Ascending aorta (tissue), 2 donors: ENCODE measurements at places on chromosomes 3 and 15. TPM values are rescaled to one million over a fixed set of nuclear protein-coding genes. Genes with fewer than 3 reads are reported as not detected.

GRCh38 chr15:56871185-56871584, 47.3 kb upstream of the TCF12 start:
- no peak overlapping the region for H3K4me3 ChIP-seq
- no peaks in the 10 kb centered on the region for H3K36me3 ChIP-seq
- no peaks in the 10 kb centered on the region for H3K27me3 ChIP-seq
- peaks cover 7% of the 10 kb centered on the region for H3K4me1 ChIP-seq
- no peak for DNase-seq
- no peak overlapping the region for H3K27ac ChIP-seq

- no peaks in the 10 kb centered on the region for H3K36me3 ChIP-seq
- H3K4me3 ChIP-seq: no peak overlapping the region
- no peaks in the 10 kb centered on the region for H3K27me3 ChIP-seq
- DNase-seq: no peak
- H3K27ac ChIP-seq: no peak overlapping the region
Observed at GRCh38 chr3:155308831-155309230, 15.3 kb upstream of the STRIT1 start.

GRCh38 chr3:36477655-36478054, 97.4 kb downstream of the STAC start:
- peaks cover 3% of the 10 kb centered on the region for H3K4me1 ChIP-seq
- no peak overlapping the region for H3K4me3 ChIP-seq
- H3K27ac ChIP-seq: no peak overlapping the region
- H3K36me3 ChIP-seq: no peaks in the 10 kb centered on the region
- DNase-seq: no peak
- no peaks in the 10 kb centered on the region for H3K27me3 ChIP-seq

The RBPMS2 gene
- not detected for total RNA-seq

GRCh38 chr15:31556494-31557150, 230.0 kb downstream of the KLF13 start:
- no peaks in the 10 kb centered on the region for H3K4me1 ChIP-seq
- no peak overlapping the region for H3K27ac ChIP-seq
- no peak overlapping the region for H3K4me3 ChIP-seq
- no peaks in the 10 kb centered on the region for H3K36me3 ChIP-seq
- DNase-seq: no peak

The LRRC15 gene
- not detected for total RNA-seq

The TIMP4 gene
- total RNA-seq: 78.9 TPM

DNA sequence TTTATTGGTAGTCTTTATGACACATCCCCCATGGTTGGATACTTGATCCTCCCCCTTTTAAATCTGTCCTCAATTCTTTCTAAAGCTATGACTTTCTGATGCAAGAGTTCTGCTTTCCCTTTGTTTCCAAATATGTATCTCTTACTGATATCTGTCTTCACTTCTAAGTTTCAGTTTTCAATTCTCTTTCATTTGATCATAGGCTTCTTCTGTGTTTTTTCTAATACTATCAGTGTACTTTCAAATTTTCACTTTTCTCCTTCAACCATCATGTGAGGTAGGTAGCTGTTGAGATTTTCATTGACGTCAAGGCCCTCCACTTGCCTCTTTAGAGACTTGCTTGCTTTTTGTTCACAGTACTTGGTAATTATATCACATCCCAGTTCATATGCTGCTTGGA, 436.5 kb downstream of the CNTN4 start:
- H3K27me3 ChIP-seq: no peaks in the 10 kb centered on the region
- no peak for DNase-seq
- no peak overlapping the region for H3K27ac ChIP-seq
- no peaks in the 10 kb centered on the region for H3K4me1 ChIP-seq
- H3K4me3 ChIP-seq: no peak overlapping the region

The KLHL6 gene
- total RNA-seq: 1.5 TPM

The ZNF710 gene
- total RNA-seq: 3.5 TPM

The IL5RA gene
- total RNA-seq: not detected

- no peaks in the 10 kb centered on the region for H3K36me3 ChIP-seq
- H3K27me3 ChIP-seq: no peaks in the 10 kb centered on the region
- H3K4me1 ChIP-seq: no peaks in the 10 kb centered on the region
- peak overlapping the region; percentile 35 for H3K27ac ChIP-seq
Observed at GRCh38 chr15:39434163-39434562, 146.7 kb upstream of the THBS1 start.

DNA sequence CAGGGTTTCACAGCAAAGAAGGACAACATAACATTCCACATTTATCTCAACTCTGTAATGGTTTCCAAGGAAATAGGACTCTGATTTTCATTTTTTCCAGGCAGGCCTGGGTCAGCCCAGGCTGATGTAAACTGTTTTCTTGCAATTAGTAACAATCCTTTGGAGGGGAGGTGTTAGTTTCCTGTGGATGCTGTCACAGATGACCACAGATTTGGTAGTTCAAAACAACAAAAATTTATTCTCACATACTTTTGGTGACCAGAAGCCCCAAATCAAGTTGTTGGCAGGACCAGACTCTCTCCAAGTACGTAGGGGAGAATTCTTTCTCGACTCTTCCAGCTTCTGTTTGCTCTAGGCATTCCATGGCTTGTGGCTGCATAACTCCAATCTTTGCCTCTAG, 88.0 kb downstream of the EDEM1 start:
- H3K4me1 ChIP-seq: no peaks in the 10 kb centered on the region
- no peak overlapping the region for H3K27ac ChIP-seq
- DNase-seq: no peak
- no peaks in the 10 kb centered on the region for H3K27me3 ChIP-seq

DNA sequence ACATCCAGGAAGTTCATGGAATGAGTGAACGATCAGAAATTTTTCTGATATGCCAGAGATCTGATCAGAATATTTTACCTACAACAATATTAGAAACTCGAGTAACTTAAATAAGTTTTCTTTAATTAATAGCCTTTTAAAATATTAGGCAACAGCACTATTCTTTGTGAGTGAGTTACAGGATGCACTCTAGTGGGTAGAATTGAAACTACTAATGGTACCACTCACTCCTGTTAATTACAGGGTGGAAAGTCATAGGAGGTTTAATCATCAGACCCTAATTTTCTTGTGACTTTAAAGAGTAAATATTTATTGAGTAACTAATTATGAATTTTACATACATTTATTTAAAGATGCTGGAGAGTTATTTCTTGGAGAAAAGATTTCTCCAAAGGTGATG, 217.3 kb downstream of the CACNA2D3 start:
- H3K4me3 ChIP-seq: no peak overlapping the region
- H3K36me3 ChIP-seq: no peaks in the 10 kb centered on the region
- H3K27ac ChIP-seq: no peak overlapping the region
- no peak for DNase-seq
- H3K4me1 ChIP-seq: no peaks in the 10 kb centered on the region

DNA sequence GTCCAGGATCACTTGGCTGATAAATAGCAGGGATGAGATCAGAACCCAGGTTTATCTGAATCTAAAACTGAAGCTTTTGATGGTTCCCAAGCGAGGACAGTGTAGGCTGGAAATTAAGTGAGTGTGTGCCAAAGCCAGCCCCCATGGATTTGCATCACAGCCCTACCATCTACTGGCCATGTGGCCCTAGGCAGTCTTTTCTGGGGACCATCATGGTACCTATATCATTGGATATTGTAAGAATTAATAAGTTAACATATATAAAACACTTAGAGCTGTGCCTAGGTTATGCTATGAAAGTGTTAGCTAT, 32.8 kb upstream of the SSR3 start:
- no peak for DNase-seq
- no peaks in the 10 kb centered on the region for H3K27me3 ChIP-seq
- H3K4me3 ChIP-seq: no peak overlapping the region
- H3K4me1 ChIP-seq: peaks cover 7% of the 10 kb centered on the region
- H3K27ac ChIP-seq: peak overlapping the region; percentile 28

DNA sequence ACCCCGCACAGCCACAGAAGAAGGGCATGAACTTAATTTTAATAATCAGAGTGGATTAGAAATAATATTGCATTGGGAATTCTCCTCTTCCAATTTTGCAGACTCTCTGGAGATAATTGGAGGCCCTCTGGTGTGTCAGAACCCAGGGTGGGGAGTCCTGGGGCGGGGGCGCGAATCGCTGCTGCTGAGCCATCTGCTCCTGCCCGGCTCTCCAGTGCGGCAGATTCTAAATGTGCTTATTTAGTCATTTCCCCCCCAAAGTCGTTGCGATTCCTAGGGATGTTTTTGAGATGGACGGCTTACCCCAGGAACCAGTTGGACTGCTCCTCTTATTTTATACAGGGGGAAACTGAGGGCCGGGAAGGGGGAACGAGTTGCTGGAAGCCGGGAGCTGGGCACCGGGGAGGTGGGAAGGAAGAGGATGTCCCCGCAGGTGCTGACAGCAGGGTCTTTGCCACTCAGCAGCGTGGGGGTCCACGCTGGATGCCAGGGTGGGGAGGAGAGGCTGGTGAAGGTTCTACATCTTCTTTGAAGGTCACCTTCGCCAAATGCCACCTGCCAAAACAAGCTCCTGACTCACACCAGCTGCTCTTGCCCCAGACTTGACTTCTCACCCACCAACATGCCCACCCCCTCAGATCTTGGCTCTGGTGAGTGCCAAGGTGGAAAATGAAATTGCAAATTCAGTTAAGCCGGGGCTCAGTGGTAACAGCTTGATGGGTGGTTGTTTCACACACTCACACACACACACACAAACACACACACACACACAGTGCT, 91.3 kb upstream of the PRR23E start:
- no peaks in the 10 kb centered on the region for H3K27me3 ChIP-seq
- H3K36me3 ChIP-seq: no peaks in the 10 kb centered on the region
- no peak for DNase-seq
- H3K4me1 ChIP-seq: no peaks in the 10 kb centered on the region
- H3K4me3 ChIP-seq: no peak overlapping the region

The ACAN gene
- total RNA-seq: 113 TPM

DNA sequence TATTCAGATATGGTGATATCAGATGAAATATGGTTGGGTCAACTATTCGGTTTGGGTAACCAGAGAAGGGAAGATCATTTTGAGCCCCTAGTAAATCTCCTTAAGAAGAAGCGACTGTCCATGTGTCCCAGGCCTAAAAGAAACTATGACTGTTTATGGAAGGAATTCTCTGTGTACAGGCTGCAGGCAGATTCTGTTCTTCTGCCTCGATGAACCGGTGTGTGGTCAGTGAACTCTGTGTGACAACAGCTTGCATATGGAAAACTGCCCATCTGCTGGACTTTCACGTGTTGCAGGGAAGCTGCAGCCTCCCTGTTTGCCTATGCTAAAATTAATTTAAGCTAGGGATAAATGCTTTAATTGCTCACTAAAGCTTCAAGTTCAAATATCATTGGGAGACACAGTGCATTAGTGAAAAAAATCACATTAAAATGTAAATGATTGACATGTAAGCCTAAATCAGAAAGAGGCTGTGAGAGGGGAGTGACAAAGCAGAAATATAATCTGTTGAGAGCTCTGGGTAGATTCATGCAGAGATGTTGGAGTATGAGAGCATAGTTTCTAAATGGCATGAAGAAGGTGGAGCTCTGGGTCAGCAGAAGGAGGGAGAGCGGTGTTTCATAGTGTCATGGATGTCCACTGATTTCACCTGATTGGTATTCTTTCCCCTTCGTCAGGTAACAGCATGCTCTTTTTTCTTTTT, 65.4 kb upstream of the PFN2 start:
- no peak overlapping the region for H3K27ac ChIP-seq
- H3K36me3 ChIP-seq: no peaks in the 10 kb centered on the region
- H3K4me1 ChIP-seq: no peaks in the 10 kb centered on the region
- no peak overlapping the region for H3K4me3 ChIP-seq

- no peak for DNase-seq
- no peak overlapping the region for H3K4me3 ChIP-seq
- H3K36me3 ChIP-seq: peaks cover 25% of the 10 kb centered on the region
- H3K27ac ChIP-seq: peak overlapping the region; percentile 14
- H3K4me1 ChIP-seq: no peaks in the 10 kb centered on the region
- no peaks in the 10 kb centered on the region for H3K27me3 ChIP-seq
Observed at GRCh38 chr3:48747706-48748105, 30.7 kb upstream of the IP6K2 start.

The ROPN1 gene
- total RNA-seq: not detected

GRCh38 chr3:85252686-85253085, 293.9 kb downstream of the CADM2 start:
- no peak overlapping the region for H3K4me3 ChIP-seq
- H3K27me3 ChIP-seq: no peaks in the 10 kb centered on the region
- no peaks in the 10 kb centered on the region for H3K36me3 ChIP-seq
- DNase-seq: no peak

DNA sequence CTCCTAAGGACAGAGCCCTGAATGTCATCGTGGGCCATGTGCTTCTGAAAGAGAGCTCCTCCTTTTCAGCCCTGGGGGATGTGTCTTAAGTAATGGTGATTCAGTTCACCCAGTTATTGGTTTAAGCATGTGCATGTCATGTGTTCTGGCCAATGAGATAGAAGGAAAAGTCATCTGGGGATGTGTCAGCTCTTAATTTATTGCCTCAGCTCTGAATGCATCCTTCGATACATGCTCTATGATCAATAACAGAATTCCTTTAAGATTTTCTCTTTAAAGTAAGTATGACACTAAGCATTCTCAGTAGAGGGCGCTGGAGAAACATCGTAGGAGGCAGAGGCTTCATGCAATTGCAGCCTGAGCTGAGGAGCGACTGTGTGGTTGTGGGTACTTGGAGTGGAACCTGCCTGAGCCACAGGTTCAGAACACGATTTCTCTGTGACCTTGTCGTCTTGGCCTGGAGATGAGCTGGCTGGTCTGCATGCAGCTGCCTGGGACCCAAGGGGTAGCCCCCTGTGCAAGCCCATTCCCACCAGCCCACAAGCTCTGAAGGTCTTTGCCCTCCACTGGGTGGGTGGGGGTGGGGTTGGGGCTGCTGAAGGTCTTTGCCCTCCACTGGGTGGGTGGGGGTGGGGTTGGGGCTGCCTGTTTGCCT, 69.5 kb downstream of the C3orf38 start:
- H3K4me3 ChIP-seq: no peak overlapping the region
- DNase-seq: no peak
- H3K27ac ChIP-seq: no peak overlapping the region
- no peaks in the 10 kb centered on the region for H3K36me3 ChIP-seq
- no peaks in the 10 kb centered on the region for H3K4me1 ChIP-seq

The PATL2 gene
- not detected for total RNA-seq

The ATP2B2 gene
- total RNA-seq: not detected

The PLSCR2 gene
- not detected for total RNA-seq

The DGKG gene
- total RNA-seq: 11.1 TPM

GRCh38 chr15:75420698-75421097, 30.8 kb downstream of the SIN3A start:
- H3K4me1 ChIP-seq: peaks cover 2% of the 10 kb centered on the region
- no peak for DNase-seq
- H3K27ac ChIP-seq: no peak overlapping the region
- peaks cover 29% of the 10 kb centered on the region for H3K36me3 ChIP-seq
- H3K27me3 ChIP-seq: no peaks in the 10 kb centered on the region

- H3K27me3 ChIP-seq: no peaks in the 10 kb centered on the region
- H3K36me3 ChIP-seq: no peaks in the 10 kb centered on the region
- H3K27ac ChIP-seq: no peak overlapping the region
- DNase-seq: no peak
- H3K4me3 ChIP-seq: no peak overlapping the region
Observed at GRCh38 chr3:80643421-80643820, 875.6 kb upstream of the ROBO1 start.

- DNase-seq: no peak
- no peaks in the 10 kb centered on the region for H3K27me3 ChIP-seq
- H3K4me3 ChIP-seq: no peak overlapping the region
- H3K27ac ChIP-seq: no peak overlapping the region
Observed at GRCh38 chr3:98359993-98360675, 6.5 kb downstream of the OR5K4 start.

- H3K27me3 ChIP-seq: no peaks in the 10 kb centered on the region
- no peaks in the 10 kb centered on the region for H3K36me3 ChIP-seq
- no peak for DNase-seq
- H3K4me1 ChIP-seq: no peaks in the 10 kb centered on the region
- no peak overlapping the region for H3K4me3 ChIP-seq
Observed at GRCh38 chr3:54131026-54131605, 8.8 kb downstream of the CACNA2D3 start.

GRCh38 chr3:104735691-104736090, 631.0 kb upstream of the ALCAM start:
- no peak overlapping the region for H3K27ac ChIP-seq
- no peak for DNase-seq
- H3K36me3 ChIP-seq: no peaks in the 10 kb centered on the region
- no peak overlapping the region for H3K4me3 ChIP-seq
- H3K27me3 ChIP-seq: no peaks in the 10 kb centered on the region
